ENCODE measurements at places on chromosomes 3 and 15.
A peak's percentile ranks its signal among the peaks of the same experiment; 100 is the strongest.

GRCh38 chr3:40677321-40677720, 152.6 kb downstream of the ZNF621 start:
- DNase-seq = no peak

- no peak for DNase-seq
Measured at GRCh38 chr3:39548282-39548681, 80.8 kb downstream of the MOBP start.

GRCh38 chr15:63387748-63388493, 6.3 kb upstream of the CA12 start:
- DNase-seq = no peak

- no peak for DNase-seq
Measured at GRCh38 chr15:22979238-22980188, 655 bp downstream of the CYFIP1 start.

DNA sequence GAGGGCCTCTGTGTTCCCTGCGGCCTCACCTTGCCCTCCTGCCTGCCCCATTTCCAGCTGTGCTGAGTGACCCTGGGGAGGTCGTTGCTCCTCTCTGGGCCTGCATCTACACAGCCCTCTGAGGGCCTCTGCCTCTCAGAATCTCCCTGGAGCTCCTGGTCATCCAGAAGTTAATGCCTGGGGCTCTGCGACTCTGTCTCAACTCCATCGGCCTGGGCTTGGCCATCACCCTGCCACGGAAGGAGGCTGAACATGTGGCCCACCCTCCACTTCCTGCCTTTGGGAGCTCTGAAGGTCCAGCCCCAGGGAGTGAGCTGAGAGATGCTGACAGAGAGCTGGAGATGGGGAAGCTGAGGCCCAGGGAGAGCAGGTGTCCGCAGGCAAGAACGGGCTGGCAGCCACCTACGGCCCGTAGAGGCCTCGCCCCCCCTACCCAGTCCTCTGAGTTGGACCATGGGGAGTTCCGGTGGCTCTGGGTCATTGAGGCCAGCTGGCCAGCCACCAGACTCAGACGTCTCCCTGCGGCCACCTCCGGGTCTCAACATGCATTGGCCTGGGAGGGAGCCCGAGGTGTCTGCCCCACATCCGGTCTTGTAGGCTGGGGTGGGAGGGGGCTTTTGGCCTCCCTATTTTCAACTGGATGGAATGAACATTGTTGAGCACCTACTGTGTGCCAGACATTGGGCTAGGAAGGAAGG, 34.2 kb downstream of the GRIP2 start:
- DNase-seq = no peak

- no peak for DNase-seq
Measured at GRCh38 chr3:195173657-195174056, 97.3 kb downstream of the XXYLT1 start.

GRCh38 chr3:121096953-121097352, 188.9 kb downstream of the STXBP5L start:
- DNase-seq = no peak

DNA sequence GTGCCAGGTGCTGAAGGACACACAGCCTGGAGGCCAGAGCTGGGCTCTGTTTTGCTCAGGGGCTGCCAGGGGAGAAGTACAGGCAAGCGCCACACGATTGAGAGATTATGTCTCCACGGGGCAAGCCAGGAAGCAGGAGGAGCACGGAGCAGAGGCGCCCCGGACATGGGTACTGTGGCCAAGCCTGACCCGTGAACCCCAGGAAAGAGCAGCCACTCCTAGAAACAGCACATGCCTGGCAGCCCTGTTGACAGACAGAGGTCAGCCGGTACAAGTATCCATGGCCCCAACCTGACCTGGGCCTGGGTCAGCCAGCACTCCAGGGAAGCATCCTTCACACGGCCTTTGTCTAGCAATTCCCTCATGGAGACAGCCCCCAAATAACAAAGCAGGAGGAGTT, 89.4 kb downstream of the ADAMTS17 start:
- DNase-seq = no peak

DNA sequence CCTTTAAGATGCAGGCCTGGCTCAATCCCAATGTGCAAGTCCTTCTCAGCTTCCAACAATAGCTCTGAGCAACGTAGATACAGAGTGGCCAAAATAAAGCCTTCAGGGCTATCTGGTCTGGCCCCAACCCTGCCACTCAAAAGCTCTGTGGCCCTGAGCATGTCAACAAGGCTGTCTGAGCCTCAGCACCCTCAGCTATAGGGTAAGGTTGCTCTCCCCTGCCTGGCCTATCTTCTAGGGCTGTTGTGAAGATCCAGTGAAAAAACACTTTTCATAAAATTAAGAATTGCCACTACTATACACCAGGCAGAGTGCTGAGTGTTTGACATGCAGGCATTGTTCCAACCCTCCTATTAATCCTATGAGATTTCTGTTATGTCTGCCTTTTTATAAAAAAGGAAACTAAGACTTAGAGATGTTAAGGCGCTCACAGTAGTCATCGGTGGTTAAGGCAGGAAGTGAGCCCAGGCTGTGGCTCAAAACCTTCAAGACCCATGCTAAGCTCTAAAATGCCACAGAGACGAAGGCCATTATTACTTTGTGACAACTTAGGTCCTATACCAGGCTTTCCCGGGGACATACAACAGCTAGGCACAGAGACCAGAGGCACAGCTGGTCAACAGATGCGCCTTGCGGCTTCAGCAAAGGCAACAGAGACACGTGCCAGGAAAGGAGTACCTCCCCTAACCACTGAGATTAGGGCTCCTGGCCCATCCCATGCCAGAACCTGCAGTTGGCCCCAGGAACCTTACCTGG, 5.1 kb downstream of the POLG start:
- no peak for DNase-seq

GRCh38 chr3:58414538-58415197, 19.0 kb downstream of the PDHB start:
- peak; percentile 4 for DNase-seq

DNA sequence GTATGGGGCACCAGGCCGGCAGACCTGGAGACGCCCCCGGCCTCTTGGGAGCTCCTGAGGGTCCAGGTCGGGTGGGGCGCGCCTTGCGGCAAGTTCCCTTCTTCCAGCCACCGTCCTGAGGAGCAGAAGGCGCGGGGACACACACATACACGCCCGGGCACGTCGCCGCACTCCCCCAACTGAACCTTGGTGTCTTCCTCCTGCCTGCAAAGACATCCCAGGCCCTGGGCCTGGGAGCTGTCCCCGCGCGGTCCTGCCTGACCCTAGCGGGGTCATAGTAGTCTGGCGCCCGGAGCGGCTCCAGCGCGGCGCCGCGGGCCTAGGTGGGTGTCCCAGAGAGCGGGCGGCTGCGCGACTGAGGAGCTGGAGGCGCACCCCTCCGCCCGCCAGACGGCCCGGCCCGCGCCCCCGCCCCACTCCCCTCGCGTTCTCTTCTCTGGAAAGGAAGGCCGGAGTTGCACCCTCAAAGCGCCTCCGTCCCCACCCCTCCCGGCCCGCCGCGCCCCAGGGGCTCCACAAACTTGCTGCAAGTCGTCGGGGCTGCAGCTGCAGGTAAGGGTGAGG, 185.9 kb upstream of the LINGO1 start:
- DNase-seq = no peak

- no peak for DNase-seq
Measured at GRCh38 chr3:55750525-55750924, 263.4 kb upstream of the WNT5A start.

DNA sequence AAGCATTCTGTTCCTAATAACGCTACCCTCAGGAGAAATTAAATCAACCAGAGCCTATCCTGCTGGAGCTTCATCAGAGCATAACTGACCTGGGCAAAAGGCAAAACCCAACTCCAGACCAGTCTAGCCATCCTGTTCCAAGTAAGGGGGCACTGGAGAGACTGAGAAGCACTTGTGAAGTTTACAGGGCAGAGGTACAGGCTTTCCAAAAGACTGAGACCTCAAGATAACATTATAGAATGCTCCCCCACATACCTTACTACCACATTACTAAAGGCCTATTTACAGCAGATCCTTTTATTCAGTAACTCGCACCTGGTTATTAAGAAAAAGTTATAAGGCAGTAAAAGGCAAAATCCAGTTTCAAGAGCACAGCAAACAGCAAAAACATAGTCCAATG, 35.5 kb downstream of the RFX7 start:
- DNase-seq = no peak

DNA sequence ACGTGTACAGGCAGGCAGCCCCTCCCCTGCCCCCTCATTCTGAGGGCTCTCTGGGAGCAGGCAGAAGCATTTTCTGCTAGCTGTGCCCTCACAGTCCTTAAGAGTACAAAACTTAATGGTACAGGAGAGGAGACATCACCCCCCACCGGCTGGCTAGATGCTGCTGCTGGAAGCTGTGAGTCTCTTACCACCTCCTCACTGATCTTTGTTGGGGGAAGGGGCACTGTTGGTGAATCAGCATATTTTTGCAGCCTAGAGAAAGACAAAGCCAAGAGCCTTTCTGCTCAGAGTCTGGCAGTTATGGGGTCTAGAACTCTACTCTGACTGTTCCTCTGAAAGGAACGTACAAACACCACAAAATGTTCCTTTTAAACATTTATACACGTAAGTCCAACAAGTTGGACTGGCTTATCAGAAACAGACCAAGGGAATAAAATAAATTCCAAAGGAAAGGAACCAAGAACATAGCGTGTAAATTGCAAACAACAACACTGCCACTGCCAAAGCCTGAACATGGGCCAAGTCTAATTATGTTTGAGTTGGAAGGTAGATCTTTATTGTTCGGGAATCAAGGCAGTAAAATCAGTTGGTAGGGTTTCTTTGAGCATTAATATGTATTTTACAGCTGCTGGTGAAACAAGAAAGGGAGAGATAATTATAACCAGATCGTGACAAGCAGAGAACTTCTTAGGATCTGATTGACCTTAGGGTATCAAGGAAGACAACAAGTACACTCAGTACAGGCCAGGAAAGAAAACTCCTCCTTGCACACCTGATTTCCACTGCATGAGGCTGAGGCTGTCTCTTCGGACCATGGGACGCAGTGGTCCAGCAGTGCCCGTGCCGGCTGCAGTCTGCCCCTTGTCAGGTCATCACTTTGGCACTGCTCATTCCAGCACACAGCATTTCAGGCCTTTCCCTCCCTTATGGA, 27.4 kb downstream of the CLK3 start:
- peak; percentile 23 for DNase-seq

- peak; percentile 32 for DNase-seq
Measured at GRCh38 chr15:82680200-82681102, 29.2 kb downstream of the AP3B2 start.

DNA sequence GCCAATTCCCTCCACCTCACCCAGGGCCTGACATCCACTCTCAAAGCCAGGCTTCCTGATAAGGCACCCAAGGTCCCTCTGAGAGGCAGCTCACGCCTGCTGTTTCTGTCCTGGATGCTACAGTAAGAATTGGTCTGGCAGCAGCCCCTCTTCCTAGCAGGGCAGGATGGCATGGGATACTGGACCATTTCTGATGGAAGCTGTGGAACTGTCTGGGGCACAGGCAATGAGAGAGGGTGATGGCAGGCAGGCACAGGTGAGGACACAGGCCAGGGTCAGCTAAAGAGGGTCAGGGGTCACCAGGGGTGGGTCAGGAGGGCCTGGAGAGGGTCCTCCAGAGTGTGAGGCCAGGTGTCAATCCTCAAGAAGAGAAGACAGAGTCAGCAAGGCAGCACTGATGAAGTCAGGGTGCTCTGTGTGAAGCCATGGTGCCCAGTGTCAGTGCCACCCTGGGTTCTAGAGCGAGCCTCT, 41.9 kb upstream of the SLC41A3 start:
- no peak for DNase-seq

DNA sequence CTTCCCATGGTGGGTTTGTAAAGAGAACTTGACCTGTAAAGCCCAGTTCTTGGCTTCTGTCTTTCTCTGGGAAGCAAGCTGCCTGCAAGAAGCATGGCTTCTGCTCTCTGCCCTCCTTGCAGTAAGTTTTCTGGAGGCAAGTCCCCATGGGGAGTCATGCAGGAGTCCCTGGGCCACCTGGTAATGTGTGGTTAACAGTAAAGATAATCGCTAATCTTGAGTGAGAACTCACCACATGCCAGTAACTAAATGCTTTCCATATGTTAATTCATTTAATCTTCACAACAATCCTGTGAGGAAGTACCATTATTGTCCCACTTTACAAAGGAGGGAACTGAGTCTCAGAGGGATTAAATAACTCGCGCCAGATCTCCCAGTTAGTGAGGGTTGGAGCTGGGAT, 4.2 kb downstream of the CAPN3 start:
- DNase-seq = no peak

DNA sequence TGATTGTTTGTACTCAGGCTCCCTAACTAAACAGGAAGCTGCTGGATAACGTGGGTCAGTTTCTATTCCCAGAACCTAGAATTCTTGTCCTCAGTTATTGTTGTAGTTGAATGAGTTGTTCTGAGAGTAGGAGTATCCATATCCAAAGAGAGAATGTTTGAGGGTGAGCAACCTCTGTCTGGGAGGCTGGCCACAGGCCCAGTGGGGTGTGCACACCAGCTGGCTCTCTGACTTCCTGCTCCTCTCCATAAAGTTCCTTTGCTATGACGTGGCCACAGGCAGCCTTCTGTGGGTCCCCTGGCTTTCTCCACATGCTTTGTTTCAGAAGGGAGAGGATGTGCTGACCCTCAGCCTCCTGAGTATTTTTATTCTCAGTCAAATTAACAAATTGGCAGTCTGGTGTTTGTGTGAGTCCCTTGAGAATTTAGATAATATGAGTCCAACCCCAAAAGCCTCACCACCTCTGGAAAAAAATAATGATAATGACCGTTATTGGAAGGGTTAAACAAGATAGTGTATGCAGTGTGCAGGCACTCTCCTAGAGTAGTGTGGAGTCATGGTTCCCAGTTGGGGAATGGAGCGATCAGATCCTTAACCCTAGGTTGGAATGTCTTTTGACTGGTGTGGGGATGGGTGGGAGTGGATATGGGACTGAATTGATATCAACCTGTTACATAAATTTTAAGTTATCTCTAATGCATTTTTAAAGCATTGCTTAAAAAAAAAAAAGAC, 47.6 kb upstream of the MED12L start:
- DNase-seq = no peak

- no peak for DNase-seq
Measured at GRCh38 chr3:86774082-86774691, 216.8 kb downstream of the VGLL3 start.

DNA sequence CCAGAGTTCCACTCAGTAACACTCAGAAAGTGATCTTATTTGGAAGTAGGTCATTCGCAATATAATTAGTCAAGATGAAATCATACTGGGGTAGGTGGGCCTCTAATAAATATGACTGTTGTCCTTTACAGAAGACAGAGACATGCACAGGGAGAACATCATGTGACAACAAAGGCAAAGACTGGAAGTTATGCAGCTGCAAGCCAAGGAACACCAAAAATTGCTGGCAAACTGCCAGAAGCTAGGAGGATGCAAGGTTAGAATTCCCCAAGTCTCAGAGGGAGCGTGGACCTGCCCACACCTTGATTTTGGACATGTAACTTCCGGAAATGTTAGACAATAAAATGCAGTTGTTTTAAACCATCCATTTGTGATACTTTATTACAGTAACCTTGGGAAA, 471.5 kb upstream of the AGTR1 start:
- DNase-seq = no peak

DNA sequence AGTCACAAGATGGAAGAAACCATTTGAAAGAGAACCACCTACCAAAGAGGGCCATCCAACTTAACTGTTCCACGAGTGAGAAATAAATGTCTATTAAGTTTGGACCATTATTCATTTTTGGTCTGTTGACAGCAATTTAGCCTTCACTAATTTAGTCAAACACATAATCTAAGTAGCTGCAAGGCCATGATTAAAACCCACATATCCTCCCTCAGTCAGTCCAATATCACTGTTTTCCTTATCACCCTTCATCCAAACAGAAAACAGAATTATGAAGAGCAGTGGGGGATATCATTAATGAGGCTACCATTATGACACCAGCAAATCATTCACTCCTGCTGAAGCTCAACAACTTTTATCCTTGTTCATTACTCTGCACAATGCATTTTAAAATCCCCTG, 52.0 kb downstream of the PIK3CB start:
- no peak for DNase-seq

- no peak for DNase-seq
Measured at GRCh38 chr3:158737976-158738615, 5.8 kb upstream of the RARRES1 start.

Measured in thymus (tissue), 14 donors.